ENCODE measurements at places on chromosomes 16 and 17.

GRCh38 chr17:61064087-61064951 lies 335.3 kb upstream of the TBX2 start:
- DNase-seq, result no peak

DNA sequence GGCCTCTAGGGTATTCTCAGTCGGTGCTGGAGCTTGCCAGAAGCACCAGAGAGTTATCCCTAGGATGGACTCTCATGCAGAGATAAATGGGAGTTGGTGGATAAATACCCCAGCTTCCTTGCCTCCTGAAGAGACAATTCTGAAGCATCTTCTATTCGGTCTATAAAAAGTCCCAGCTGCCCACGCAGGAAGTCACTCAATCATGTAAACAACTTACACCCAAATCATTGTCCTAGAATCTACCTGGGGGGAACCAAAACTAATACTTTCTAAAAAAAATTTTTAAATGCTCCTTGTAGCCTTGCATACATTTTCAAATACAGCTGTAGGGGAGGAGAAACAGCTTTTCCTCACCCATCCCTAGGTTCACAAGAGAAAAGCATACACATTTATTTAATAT lies 66.6 kb upstream of the ELAC2 start:
- DNase-seq, result no peak

DNA sequence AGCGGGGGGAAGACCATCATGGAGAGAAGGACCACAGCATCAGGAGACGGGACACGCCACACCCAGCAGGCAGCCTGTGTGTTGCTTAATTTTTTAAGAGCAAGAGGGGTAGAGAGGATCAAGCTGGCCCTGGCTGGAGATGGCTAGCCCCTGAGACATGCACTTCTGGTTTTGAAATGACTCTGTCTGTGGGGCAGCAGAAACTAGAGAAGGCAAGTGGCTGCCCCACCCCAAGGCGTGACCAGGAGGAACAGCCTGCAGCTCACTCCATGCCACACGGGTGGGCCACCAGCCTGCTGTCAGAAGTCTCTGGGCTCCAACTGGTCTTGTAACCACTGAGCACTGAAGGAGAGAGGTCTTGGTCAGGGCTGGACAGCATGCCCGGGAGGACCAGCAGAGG lies 75.5 kb downstream of the SOCS1 start:
- no peak for DNase-seq

DNA sequence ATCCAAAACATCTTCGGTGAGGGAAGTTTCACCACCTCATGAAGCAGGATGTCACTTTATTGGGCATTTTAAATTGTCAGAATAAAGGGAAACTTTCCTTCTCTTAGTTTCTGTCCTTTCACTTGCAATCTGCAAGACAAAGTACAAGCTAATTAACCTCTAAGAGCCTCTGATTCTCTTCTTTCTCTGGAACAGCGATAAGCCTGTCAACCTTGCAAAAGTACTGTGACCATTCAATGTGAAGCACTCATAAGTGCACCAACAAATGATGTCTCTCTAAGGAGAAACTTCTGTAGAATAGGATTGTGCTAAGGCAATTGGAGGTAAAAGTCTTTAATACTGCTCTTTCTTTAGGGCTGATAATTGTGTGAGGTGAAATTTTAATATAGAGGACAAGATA lies 1622.3 kb downstream of the CDH8 start:
- DNase-seq, result no peak

- no peak for DNase-seq
These were observed 6.3 kb upstream of the PSMD7 start for GRCh38 chr16:74290356-74290755.

- peak; percentile 67 for DNase-seq
These were observed 1.7 kb downstream of the GPRC5C start for GRCh38 chr17:74433421-74434121.

DNA sequence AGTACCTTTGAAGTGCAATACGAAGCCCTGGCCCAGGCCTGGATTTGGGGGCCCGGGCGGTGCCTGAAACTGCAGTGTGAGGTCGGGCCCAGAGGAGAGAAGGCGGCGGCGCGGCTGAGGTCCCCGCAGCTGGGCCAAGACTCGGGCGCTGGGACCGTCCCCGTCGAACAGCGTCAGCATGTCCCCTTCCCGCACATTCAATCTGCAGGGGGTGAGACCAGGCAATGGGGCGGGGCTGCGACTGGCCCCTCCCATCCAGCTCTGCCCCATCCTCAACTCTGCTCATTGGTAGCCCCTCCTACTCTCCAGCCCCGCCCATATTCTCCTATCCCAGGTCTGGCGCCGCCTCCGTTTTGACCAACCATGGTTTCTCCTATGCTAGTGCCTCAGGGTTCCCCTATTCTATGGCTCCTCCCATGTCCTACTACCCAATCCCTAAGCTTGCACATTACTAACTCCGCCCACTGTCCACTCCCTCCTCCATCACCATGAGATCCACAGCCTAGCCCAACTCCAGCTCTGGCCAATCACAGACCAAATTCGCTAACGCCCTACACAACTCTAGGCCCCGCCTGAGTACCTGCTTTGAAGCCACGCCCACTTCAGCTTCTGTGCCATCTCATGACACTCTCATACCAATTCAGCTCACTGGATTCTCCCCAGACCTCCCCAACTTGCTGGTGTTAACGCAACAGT lies 14.4 kb upstream of the CDIPT start:
- DNase-seq, result peak; percentile 12

Data from thyroid gland (tissue), 4 donors.